ENCODE measurements at places on chromosomes 5 and 9.

DNA sequence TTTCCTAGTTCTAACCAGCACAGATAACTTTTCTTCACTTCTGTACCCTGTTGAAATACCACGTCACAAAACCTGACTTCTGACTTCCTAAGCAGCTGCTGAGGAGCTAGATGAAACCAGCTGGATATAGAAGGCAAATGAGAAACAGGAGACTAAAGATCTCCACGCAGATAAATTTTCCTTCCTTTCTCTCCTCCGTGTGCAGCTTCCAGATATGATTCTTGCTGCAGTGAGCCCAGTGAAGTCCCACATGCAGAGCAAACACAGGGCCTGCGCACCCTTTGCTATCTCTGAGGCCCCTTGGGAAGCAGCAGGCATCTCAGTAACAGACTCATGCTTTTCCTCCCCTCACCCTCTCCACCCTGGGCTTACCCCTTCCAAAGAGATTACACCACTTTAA lies 1638.3 kb downstream of the MAT2B start:
- no peak for DNase-seq

GRCh38 chr9:91786132-91786896 lies 163.7 kb downstream of the ROR2 start:
- no peak for DNase-seq

- DNase-seq, result peak; percentile 77
These were observed 156.1 kb downstream of the SNX18 start for GRCh38 chr5:54673523-54674225.

DNA sequence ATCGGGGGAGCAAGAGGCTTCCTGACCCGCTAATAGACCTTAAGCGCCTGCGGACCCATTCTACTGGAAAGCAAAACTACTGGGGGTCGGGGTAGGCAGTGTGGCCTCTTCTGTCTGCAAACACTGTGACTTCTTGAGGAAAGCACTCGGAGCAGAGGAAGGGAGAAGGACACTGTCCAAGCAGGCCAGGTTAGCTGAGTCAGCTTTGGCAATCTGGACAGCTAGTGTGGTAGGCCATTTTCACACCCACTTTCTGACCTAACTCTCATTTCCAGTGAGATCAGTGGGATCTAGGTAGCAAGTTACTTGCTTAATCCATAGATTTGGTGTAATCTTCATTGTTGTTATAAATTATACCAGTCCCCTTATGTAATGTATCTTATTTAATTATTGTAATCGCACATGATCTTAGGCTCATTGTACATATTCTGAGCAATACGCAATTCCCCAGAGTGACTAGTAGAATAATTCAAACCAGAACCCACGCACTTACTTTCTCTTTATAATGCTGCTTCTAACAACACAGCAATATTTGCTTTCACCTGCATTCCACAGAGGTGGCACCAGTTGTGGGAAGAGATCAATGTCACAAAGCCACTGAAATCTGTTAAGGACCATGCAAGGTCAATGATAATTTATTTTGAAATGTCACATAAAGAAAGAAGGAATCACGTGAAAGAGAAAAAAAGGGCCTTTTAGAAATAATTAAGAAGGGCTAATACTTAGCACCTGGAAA lies 82.9 kb downstream of the NREP start:
- no peak for DNase-seq

DNA sequence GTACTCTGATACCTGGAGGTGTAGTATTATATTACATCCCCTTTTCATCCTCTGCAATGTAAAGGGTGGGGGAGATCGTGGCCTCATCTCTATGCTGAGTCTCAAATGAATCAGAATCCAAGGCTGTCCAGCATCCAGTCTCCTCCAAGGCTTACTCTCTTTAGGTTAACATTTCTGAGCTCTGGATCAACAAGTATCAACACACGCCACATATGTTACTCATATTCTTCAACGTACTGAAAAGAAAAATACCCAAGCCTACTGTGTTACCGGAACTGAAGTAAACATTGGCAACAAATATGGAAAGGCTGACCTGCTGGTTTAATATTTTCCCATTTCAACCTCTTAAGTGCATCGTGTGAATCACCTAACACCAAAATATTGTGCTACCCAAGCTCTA lies 241.8 kb downstream of the GAS1 start:
- no peak for DNase-seq

DNA sequence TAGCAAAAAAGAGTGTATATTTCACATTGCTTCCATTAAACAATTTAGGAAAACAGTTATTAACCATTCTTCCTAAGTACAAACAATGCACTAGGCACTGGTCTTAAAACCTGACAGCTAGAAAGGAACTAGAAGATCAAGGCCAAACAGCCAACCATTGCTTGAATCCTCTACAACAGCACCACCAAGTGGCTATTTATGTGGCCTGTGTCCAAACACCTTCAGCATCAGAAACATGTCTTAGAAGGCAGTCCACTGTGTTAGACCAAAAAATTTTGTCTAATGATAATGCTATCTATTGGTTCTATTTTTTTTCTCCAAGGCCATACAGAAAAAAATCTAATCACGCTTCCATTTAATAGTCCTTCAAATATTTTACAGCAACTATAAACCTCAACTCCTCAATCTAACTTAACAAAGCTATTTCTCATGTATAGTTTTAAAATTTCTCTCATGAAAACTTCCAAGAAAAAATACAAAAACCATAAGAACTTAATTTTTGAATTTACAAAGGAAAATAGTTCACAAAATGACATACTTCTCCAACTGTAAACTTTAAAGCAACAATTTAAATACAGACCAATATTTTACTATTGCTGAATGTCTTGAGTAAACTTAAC lies 36.1 kb downstream of the CAAP1 start:
- peak; percentile 42 for DNase-seq

DNA sequence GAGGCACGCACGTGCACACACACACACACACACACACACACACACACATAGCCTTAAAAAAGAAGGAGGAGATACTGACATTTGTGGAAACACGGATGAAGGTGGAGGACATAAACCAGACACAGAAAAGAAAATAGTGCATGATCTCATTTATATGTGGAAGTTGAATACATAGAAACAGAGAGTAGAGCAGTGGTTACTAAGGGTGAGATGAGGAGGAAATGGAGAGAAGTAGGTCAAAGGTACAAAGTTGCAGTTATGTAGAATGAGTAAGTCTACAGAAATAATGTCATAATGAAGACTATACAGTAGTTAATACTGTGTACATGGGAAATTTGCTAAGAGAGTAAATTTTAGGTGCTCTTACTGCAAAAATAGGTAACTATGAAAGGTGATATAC lies 412.2 kb upstream of the CDH9 start:
- DNase-seq, result no peak

GRCh38 chr9:71627537-71627936 lies 140.8 kb downstream of the CEMIP2 start:
- DNase-seq, result no peak

DNA sequence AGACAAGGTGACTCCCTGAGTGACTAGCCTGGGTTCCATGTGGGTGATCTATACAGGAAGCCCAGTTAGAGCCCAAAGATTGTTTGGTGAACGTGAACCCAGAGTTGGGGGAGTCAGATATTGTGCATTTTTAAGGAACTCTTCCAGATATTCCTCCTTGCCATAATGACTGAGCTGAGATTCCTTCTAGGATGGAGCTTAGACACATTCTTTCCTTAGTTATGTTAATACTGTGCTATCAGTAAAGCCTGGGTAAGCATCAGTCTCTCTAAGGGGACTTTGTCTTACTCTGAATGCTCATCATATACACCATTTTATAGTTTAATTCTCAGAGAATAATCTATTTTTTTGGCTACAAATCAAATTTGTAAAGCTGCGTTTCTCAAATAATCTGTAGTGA lies 68.1 kb downstream of the FOXB2 start:
- no peak for DNase-seq

DNA sequence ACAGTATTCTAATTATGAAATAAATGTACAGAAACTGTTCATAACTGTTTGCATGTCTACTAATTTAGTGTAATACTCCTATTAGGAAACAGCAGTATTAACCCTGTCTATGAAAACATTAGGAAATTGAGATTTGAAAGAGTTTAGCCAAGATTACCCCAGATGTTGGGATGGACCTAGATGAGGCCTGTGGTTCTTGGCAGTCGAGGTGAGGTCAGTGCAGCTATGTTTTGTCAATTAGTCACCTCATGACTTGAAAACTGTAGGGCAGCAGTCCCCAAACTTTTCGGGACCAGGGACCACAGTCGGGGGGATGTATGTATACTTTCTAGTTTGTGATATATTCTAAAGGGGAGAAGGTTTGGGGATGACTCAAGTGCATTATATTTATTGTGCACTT lies 4.7 kb downstream of the LNPEP start:
- DNase-seq, result no peak

DNA sequence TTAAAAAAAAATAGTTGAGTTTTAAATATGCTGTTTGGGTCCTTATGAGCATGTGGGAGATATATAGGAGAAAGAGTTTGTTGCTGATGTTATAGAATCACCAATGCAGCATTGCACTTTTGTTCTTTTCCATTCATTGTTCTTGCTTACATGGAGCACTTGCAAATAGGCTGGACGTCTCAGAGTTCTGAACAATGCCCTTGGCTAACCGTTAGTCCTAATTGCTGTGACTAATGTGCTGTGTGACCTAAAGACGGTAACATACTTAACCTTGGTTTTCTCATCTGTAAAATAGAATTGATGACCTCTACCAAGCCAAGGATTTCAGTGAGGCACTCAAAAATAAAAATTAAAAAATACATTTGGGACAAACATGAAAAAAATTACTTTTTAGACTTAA lies 29.8 kb downstream of the PIK3R1 start:
- DNase-seq, result no peak

DNA sequence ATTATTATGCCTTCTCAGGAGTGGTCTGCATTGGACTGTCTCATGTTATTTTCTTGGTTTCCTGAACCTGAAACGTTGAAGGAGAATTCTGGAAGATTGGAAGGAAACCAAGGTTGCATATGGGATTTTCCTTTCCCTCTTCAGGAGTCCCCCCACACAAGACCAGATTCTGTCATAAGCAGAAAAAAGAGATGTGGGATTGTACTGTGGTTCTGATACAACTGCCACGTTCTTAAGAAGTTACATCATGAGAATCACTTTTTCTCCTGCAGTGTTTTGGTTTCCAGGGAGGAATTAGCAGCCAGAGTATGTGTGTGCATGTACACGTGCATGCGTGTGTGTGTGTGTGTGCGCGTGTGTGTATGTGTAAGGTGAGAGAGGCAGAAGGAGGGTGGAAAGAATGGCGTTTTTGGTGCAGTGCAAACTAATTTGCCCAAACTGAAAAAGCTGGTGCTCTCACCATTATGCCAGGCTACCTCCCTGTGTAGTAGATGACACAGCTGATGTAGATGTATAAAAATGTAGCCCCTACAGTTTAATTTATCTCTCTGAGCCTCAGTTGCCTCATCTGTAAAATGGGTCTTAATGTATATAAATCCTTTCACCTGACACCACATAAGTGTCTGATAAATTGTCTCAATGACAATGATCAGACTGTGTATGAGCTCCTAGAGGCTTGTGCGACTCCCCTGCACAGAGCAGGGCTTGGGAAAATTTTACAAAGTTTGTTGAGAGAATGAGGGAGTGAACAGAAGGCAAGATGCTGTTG lies 38.6 kb downstream of the RALGPS1 start:
- DNase-seq, result no peak

GRCh38 chr5:158120760-158121159 lies 261.8 kb upstream of the CLINT1 start:
- no peak for DNase-seq

GRCh38 chr9:109385499-109385898 lies 64.6 kb upstream of the EPB41L4B start:
- no peak for DNase-seq

GRCh38 chr9:127224178-127224882 lies 40.2 kb upstream of the GARNL3 start:
- DNase-seq, result peak; percentile 86

DNA sequence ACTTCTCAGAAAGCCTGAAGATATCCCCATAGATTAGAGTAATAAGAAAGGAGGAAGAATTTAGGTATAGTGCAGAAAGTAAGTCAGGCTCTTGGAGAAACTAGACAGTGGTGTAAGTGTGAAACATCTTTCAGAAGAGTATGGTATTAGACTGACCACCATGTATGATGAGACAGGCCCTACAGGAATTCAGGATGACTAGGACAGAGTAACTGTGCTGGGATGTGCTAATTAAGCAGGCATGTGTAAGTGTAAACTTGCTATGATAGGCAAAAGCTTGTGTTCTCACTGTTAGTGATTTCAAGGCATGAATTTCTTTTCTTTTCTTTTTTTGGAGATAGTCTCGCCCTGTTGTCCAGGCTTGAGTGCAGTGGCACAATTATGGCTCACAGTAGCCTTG lies 70.8 kb downstream of the RAB24 start:
- DNase-seq, result no peak

DNA sequence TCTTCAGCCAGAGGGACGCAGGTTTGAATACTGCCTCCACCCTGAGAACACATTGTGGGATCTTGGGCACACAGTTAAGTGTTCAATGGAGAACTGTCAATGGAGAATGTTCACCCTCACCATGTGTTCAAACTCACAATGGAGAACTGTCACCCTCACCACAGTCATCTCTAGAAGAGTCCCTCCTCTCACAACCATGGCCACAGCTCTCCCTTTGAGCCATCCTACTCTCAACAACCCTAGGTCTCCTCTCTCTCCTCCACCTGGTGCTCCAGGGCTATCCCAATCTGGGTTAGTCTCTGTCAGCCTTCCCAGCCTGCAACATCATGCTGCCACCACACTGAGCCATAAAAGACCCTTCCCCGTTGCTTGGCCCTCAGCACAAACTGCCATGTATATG lies 36.3 kb upstream of the HAND1 start:
- DNase-seq, result no peak

DNA sequence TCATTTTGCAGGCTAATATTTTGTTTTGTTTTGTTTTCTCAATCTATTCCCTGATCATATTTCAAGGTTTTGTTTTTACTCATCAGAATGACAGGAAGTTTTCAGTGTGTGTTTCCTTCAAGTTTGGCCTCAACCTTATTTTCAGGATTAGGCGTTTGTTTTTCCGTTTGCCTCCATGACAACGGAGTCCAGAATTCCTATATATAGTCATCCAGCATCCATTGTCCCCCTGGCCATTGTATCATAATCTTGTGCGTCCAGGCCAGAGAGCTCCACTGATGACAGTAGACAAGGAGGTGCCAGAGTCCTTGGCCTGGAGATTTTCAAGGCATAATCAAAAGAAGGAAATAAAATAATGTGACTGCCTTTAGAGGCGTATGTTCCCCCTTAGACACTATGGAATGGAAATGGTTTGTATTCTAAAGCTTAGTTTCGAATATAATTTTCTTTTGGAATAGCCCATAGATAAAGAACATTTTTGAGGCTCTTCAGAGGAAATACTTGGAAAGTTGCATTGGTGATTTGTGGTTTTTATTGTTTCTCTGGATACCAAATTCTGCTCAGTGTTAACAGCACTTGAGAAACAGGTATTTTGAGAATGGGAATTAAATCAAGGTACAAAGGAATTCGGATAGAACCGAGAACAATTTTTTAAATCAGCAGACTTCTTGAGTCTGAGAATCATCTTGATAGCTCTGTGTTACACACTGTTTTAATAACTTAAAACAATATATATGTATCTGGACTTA lies 99.8 kb downstream of the ZNF462 start:
- no peak for DNase-seq

Measured in activated naive CD4-positive, alpha-beta T cell treated with anti-CD3 and anti-CD28 coated beads, Interleukin-2, amount 10 ng/mL, durations not matched to agents 7 days and 5 days (primary cell).